ENCODE measurements at places on chromosomes 4 and X.

DNA sequence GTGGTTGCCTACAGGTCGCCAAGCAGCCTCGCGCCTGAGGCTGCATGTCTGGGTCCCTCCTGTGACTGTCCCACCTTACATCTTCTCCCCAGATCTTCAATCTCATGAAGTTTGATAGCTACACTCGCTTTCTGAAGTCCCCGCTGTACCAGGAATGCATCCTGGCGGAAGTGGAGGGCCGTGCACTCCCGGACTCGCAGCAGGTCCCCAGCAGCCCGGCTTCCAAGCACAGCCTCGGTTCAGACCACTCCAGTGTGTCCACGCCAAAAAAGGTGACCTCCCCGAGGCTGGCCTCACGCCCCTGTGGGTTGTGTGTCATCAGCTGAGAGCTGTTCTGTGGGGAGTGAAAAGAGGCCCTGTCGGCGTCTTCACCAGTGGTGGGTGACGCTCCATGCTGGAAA, 24.9 kb upstream of the HGFAC start:
- DNase-seq: no peak

DNA sequence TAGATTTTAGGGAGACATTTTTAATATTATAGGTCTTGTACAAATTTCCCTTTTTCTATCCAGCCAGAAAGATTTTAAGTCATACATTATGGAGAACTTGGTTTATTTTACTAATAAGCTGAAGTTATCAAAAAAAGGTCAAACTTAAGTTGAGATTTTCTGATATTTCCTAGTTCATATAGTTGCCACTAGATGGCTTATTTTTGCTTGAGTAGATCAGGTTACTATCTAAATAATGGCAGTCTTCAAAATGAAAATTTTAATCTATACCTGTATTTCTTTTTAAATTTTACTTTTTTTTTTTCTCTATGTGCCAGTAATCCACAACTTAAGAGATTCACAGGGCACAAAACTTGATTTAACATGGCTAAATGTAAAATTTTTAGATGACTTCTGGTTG, 52.3 kb downstream of the USP9X start:
- DNase-seq: no peak

DNA sequence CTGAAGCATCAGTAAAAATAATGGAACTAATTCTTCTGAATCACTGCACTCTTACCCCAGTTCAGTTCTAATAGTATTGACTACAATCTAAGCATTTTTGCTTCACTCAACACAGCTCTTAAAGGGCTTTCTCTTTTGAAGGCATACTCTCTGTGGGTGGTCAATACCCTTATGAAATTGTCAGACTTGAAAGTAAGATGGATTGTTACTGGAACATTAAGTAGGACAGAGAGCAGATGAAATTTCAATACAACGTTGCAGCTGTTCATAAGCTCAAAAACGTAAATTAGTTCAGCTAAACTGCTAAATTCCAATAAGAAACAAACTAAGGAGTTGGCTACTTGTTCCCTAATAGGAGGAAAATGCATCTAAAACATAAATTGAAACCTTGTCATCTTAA, 352.3 kb upstream of the TENM3 start:
- no peak for DNase-seq

DNA sequence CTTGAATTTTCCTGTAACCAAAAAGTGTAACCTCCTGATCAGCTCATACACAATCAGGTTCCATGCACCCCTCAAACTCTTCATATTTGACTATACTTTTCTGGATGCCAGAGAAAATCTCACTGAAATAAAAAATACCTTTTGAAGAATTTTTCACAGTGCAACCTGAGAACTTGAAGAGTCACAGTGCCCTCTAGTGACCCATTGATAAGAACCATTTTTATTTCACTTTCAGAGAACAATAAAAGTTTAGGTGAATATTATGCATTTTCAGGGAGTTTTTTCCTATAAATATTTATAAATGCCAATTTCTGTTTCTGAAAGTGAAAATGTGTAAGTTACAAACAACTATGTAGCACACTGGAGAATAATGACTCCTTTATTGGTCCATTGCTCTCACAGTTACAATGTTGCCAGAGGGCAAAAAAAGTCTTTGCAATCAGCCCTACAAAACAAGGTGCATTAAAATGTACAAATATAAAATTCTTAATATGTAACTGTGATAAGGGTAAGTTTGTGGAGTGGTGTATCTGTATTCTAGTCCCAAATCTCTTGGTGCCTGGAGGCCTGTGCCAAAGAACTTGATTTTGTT, 153.6 kb upstream of the INTU start:
- peak; percentile 55 for DNase-seq

DNA sequence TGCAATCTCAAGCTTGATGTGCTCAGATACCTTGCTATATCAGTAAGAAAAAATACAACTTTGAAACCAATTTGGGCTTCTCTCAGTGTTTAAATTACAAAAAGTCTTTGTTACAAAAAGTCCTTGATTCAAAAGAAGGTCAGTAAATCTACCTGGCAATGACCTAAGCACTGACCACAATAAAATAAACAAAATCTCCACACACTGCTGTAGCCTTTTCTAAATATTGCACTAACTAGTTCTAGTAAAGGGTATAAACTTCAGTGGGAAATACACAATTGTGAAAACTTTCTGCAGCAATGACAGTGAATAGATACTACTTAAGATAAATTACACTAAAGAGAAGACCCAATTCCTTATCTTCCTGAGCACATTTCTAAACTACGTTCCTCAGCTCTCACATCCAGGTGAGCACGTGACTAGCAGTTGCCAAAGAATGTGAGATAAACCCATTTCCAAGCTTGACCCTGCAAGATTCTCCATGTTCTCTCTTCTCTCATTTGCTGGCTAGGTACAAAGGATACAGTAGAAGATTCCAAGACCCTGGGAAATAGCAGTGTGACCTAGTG, 81.4 kb upstream of the GPR34 start:
- DNase-seq: no peak

- no peak for DNase-seq
Observed at GRCh38 chr4:27206009-27206408, 345.4 kb downstream of the STIM2 start.

DNA sequence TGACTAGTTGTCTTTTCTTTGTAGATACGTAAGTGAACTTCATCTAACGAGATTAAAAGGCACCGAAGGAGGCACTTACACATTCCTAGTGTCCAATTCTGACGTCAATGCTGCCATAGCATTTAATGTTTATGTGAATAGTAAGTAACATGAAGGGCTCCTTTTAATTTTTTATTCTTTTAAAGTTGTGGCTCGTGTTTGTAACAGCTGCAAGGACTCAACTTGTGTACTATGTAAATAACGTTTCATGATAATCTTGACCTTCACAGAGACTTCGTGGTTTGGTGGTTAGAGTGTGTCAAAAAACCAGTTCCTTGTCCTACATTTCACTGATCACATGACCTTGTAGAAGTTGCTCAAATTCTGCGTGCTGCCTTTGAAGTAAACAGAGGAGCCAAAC, 51.6 kb downstream of the KIT start:
- DNase-seq: no peak

Measured in trophoblast cell (in vitro differentiated cells and primary cell).